Iris pigment epithelial cell (primary cell): ENCODE measurements at places on chromosomes 3 and 15.

GRCh38 chr3:100144255-100144866, 30.1 kb upstream of the FILIP1L start:
- no peak for DNase-seq

DNA sequence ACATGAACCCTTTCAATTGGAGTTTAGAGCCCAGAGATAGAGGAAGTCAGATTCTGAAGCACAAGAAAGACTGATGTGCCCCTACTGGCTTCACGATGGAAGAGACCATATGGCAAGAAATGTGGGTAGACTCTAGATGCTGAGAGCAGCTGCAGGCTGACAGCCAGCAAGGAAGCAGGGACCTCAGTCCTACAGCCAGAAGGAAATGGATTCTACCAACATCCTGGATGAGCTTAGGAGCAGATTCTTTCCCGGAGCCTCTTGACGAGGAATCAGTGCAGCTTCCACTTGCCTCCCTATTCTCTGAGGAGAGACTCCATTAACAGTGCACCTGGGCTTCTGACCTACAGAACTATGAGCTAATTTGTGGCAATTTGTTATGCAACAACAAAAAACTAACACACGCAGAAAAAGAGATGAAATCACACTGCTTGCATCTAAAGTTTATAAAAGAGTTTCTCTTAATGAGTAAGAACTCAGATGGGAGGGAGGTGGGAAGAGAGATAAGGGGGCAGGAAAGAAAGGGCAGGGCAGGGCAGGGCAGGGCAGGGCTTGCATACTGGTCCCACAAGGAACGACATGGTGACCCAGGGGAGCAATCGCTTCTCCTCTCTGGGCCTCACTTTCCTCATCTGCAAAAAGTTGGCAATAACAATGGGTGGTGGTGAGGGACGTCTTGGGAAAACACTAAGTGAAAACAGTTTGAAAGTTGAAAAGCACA, 440.9 kb downstream of the FOXP1 start:
- DNase-seq, result peak; percentile 49

DNA sequence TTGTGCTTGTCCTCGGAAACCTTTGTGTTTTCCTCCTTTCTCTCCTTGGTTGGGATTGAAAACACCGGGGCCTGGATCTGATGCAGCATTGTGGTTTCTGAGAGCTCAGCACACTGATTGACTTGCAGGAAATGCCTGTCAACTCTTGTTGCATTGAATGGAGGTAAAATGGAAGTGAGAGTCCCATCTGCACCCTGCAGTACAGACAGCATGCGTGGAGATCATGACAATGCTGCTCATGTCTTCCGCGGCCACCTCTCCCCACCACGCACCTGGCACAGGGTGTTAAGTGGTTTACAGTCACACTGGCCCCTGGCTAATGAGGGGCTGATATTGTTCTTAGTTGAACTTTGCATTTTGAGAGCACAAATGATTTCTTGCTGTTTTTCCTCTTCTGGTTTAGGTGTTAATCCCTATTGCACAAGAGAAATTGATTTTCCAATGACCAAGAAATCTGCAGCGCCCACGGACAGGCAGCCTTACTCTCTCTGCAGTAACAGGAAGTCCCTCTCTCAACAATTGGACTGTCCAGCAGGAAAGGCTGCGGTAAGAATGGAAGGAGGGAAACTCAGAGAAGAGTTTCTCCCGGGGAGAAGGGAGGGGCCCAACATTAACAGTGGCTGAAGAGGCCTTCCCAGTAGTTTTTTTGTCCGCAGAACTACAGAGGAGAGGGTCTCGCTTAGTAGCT, 58.5 kb downstream of the STARD5 start:
- DNase-seq, result no peak

GRCh38 chr15:63483521-63484371, 20.6 kb upstream of the USP3 start:
- peak; percentile 87 for DNase-seq

- DNase-seq, result no peak
These were observed 223.1 kb downstream of the RPLP1 start for GRCh38 chr15:69675731-69676130.

DNA sequence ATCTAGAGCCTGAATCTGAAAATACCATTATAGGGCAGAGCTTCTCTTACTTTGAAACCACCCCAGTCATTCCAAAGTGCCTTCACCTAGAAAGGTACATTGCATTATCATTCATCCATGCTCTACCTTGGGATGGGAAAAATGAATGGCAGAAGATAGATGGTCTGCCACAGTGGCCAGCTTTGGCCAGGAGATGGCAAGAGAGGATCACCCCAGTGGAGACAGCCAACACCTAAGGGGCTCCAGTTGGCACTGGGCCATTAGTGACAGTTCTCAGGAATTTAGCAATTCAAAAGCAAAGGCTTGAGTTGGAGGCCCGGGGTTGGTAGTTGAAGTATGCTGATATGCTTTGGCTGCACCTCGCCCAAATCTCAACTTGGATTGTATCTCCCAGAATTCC, 253.6 kb upstream of the MRPL3 start:
- DNase-seq, result no peak

DNA sequence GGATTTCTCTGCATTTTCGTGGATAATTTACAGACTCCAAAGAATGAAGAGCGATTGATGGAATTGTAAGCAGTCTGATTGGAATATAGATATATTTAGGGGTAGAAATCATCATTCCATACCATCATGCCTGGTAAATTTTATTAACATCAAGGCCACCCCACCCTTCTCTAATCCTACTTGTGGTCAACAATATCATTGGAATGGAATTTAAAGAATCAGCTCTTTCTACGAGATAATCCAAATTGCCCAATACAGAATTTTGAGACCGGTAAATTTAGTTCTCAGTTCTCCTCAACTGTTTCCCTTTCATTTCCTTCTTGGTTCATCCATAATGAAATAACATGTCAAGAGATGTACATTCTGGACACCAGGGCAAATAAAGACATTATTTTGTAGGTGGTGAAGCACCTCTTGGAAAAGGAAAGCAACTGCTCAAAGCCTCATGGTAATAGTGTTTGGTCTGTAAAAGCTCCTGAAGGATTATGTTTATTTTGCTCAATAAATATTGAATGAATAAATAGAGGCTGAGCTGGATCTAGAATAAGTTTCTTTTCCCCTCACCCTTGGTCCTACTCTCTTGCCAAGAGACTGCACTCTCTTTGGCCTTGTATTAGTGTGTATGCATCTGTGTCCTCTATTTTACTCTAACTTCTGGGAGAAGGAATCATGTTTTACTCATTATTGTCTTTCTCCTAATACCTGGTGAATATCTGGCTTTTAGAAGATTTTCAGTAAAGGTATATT, 133.7 kb upstream of the BCL6 start:
- DNase-seq, result peak; percentile 84
